ENCODE measurements at places on chromosomes 1 and 21.

- DNase-seq = no peak
Measured at GRCh38 chr1:36087233-36088123, 1.2 kb upstream of the ADPRS start.

- no peak for DNase-seq
Measured at GRCh38 chr1:60149251-60149650, 75.7 kb upstream of the C1orf87 start.

DNA sequence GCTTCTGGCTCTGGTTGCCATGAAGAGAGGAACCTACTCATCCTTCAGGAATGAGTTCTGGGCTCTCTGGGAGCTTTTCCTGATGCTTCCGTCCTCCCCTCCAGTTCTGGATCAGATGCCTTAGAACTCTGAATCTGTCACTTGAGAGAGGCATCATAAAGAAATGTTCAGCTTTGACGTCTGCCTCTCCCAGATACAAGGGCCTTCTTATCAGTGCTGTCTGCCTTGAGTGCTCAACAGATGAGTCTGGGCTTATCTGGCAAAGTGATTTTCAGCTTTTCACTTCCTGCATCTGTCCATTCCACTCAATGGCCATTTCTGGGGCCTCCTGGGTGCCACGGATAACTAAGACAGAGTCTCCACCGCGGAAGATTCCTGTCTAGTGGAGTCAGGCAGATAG is 12.3 kb upstream of the OTUD3 start:
- no peak for DNase-seq

DNA sequence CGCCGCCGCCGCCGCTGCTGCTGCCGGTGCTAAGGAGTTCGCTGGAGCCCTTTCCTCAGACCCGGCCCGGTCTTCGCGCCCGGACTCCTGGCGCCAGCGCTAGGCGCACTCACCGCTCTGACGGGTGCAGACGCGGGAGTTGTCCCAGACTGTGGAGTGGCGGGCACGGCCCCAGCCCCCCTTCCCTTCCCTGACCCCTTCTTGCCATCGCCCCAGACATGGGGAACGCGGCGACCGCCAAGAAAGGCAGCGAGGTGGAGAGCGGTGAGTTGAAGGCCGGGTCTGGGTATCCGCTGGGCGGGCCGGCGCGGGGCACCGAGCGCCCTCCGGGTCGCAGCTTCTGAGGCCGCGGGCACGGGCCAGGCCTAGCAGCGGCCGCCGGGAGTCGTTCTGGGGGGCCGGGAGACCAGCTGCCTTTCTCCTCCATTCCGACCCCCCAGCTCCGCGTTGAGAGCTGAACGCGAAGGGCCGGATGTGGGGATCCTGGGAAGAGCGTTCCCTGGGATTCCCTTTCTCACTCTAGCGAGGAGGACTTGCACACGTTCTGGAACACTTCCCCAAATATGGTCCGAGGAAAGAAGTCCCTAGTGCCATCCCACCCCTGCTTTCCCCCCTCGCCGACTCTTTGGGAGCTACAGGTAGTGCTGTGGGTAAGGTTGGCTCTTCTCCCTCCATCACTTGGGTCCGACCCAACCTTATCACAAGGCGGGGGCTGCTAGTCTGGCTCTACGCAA is 65.8 kb upstream of the PRKACB start:
- no peak for DNase-seq

- no peak for DNase-seq
Measured at GRCh38 chr21:46152927-46153246, 2.5 kb downstream of the FTCD start.

DNA sequence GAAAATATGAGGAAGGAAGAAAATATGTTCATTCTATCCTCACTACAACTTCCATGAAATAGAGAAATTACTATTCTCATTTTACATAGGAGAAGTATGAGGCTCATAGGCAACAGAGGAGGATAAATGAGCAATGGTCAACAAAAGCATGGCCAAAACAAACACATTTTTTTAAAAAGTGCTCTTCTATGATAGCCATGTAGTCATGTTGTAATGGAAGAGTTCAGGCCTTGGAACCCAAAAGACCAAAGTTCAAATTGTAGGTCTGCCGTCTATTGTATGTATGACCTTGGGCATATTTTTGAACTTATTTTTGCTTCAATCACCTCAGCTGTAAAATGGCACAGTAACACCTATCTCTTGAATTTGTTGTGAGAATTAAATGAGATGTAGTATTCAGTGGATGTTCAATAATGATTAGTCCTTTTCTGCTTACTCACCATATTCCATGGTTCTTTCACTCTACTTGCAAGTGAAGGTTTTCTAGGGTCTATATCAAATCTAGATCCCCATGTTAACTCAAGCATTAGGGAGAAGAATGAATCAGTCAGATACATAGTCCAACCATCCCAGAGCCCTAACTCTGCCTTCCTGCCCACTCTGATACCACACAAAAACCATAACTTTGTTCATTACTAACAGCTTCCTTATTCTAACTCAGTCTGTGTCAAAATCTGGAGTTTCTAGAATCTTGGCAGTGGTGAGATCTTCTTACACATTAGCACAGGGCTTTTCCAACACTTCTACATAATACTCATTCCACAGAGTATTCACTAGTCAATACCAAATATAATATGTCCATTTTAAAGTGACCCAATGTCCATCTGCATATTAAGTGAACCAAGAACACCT is 353.2 kb downstream of the PLPP3 start:
- no peak for DNase-seq

DNA sequence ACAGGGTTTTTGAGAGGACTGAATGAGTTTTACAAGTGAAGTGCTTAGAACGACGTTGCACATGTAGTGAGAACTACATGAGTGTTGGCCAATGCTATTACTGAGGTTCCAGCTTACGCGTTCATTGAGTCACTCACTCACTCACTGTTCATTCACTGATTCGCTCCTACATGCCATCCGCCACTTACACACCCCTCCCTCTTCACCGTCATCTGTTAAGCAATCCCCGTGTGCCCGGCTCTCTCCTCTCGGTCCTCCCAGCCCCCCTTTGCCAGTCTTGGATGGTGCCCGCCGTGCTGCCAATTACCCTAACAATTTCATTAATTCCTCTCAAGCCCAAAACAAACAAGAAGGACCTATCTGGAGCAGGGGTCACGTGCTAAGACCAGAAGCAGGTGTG is 27.3 kb upstream of the EPHA2 start:
- DNase-seq = no peak

GRCh38 chr1:150477320-150477719 is 9.9 kb upstream of the TARS2 start:
- no peak for DNase-seq

GRCh38 chr1:74247881-74248528 is 12.8 kb downstream of the TNNI3K start:
- no peak for DNase-seq

- DNase-seq = no peak
Measured at GRCh38 chr1:170067253-170067819, 7.2 kb downstream of the KIFAP3 start.

DNA sequence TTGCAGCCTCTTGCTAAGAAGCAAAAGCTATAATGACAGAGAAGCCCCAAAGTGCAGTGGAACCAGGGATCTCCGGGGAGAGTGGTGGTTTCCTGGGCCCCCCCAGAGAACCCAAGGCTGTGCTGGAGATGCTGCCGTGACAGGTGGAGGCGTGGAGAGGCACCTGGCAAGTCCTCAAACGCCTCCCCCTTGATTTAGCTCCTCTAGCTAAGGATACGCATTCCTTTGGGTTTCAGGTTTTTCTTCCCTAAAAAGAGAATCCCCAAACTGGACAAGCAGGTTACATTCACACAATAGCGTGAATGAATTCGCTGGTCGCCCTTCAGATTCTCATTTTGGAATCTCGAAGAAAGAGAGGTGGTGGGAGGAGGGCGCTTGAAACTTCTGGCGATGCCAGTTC is 853 bp upstream of the ATP1A1 start:
- no peak for DNase-seq

DNA sequence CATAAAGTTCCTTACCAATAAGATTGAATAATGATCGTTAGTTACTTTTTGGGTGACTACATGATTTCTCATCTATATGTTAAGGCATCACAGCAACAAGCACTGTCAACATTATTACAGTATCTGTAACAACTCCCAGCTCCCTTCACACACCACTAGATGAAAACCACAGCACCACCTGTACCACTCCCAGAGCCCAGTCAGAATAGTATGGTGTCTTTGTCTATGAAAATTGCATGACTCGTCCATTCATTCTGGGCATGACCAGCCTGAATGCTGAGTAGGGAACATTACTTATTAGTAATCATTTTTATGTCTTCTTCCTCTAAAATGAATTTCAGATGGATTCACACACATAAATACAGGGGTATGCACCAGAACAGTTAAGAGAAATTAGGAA is 7.0 kb downstream of the OLFML2B start:
- no peak for DNase-seq

DNA sequence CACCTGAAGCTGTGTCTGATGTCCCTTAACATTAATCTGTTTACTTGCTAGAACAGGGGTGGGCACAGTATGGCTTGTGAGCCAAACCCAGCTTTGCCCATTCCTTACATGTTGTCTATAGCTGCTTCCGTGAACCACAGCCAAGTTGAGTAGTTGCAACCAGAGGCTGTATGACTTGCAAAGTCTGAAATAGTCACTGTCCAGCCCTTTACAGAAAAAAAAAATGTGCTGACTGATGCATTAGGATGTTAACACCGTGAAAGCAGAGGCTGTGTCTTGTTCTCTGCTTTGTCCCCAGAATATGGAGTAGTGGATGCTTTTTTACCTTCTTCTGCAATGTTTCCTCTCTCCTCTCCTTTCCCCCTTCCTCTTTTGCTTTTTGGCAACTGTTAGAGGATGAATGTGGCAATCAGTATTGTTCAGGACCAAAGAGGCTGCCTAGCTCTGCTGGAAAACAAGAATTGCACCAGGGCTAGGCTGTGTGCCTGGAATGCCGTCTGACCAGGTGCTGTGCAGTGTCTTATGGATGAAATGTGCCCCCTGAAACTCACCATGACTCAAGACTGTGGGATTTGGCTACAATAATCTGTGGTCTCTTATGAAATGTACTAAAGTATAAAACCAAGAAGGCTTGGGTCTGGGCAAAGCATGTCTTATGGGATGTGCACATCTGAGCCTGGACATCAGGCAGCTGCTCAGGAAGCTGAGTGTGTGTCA is 79.6 kb upstream of the GCLM start:
- DNase-seq = no peak

GRCh38 chr21:40636026-40636425 is 210.9 kb downstream of the DSCAM start:
- no peak for DNase-seq

DNA sequence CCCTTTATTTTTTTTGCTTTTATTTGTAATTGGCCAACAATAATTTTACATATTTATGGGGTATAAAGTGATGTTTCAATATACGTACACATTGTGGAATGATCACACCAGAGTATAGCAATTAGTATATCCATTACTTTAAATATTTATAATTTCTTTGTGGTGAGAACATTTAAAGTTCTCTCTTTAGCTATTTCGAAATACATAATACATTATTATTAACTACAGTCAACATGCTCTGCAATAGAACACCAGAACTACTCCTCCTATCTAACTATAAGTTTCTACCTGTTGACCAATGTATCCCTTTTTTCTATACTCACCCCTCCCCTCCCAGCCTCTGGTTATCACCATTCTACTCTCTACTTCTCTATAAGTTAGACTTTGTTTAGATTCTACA is 77.4 kb downstream of the SCMH1 start:
- DNase-seq = no peak

DNA sequence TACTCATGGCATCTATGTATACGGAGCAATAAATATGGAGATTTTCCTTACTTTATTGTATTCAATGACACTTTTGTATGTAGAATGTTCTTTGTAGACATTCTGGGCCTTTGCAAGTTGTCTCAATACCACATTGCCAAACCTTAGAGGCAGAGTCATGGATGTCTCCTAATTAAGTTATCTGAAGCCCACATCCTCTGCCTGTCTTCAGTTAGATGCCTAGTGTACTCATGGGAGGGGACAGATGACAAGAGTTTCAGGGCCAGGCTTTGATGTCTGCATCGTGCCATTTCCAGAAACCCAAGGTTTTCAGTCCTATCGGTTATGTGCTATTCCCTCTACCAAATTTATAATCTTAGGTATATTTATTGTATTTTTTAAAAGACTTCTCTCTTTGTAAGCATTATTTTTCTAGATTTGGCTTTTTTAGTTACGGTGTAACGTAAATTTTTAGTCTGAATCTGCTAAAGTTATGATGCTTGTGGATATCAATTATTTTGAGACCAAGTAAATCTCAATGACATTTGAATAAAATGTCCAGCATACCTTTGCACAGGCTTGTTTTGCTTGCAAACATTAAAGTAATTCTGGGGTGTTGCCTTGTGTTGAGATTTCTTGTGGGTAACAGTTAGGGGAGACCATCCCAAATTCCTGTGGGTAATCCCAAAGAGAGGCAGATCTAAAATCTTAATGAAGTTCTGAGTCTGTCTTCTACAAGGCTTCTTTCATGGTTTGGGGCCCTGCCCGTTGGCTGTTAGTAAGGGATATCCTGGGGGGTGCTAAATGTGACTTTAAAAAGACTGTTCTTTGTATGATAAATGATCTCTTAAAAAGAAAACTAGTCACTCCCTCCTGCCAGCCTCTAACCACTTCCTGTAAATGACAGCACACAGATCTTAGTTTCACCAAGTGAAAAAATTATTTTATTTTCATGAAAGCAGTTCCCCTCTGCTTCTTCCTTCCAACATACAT is 8.0 kb upstream of the MACF1 start:
- peak; percentile 57 for DNase-seq

DNA sequence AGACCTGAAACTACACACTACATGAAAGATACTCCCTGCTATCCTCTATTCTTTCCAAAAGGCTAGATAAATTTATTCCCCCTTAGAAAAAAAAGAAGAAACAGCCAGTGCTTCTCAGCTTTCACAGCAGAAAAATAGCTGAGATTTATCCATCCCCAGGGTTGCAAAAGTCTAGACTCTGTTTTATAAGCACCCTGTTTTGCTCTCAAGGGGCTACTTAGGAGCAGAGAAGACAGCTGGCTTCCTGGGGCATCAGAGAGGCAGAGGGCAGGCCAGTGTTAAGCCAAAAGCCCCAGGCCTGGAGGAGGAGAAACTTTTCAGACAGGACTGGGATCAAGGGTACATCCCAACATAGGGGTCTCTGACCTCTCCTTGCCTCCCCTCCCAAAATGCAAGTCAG is 3.9 kb downstream of the LAMB3 start:
- no peak for DNase-seq

- no peak for DNase-seq
Measured at GRCh38 chr1:50027794-50028193, 4.0 kb upstream of the AGBL4 start.

GRCh38 chr1:117416004-117416403 is 48.8 kb downstream of the MAN1A2 start:
- no peak for DNase-seq

Measured in activated CD4-positive, alpha-beta T cell treated with anti-CD3 and anti-CD28 coated beads, Interleukin-2, amount 50 U/mL, for 1 hour (primary cell).